Heart left ventricle (tissue), 16 donors: ENCODE measurements at places on chromosomes 5 and 9. TPM values are rescaled to one million over a fixed set of nuclear protein-coding genes. Genes with fewer than 3 reads are reported as not detected.

Gene NCS1
- 11.5 TPM for total RNA-seq

DNA sequence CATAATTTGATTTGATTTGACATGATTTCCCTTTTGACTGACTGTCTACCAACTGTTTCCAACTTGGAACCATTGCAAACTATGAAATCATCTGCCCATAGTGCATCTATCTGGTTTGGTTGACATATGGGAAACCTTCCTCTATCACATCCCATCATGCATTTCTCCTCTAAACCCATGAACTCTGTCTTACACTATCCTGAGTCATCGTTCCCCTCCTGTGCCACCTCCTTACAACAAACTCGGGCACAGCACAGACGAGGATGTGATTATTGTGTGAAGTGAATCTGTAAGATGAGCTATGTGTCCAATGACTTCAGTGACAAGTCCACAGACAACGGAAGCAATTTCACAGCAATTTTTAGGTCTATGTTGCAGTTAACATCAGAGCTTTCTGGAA is 126.1 kb downstream of the NPR3 start:
- no peak for DNase-seq
- H3K27me3 ChIP-seq: no peaks in the 10 kb centered on the region
- no peak overlapping the region for H3K27ac ChIP-seq
- H3K36me3 ChIP-seq: no peaks in the 10 kb centered on the region
- no peak overlapping the region for H3K4me3 ChIP-seq

GRCh38 chr5:123598028-123598689 is 86.2 kb downstream of the CSNK1G3 start:
- H3K36me3 ChIP-seq: peaks cover 23% of the 10 kb centered on the region
- no peak overlapping the region for H3K27ac ChIP-seq
- no peak overlapping the region for H3K4me3 ChIP-seq
- DNase-seq: no peak

- H3K4me3 ChIP-seq: no peak overlapping the region
- H3K27me3 ChIP-seq: no peaks in the 10 kb centered on the region
- no peak for DNase-seq
Measured at GRCh38 chr9:131984564-131984963, 95.1 kb downstream of the MED27 start.

DNA sequence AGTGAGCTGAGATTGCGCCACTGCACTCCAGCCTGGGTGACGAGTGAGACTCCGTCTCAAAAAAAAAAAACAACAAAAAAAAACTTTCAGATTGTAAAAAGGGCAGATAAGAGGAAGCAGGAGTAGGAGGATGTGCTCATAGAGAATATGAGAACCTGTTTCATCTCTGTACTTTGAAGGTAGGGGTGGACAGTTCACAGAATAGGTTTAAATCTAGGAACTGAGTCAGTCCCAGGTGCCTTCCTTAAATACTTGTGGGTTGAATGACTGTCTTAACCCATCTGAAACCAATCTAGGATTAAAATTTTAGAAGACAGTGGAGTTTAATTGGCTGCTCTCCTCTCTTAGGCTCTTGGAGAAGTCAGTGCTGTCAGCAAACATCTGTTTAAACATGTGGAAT is 12.4 kb downstream of the POLK start:
- no peaks in the 10 kb centered on the region for H3K36me3 ChIP-seq
- H3K4me1 ChIP-seq: no peaks in the 10 kb centered on the region
- no peaks in the 10 kb centered on the region for H3K27me3 ChIP-seq
- no peak for DNase-seq
